ENCODE measurements at places on chromosomes 2 and 18.

DNA sequence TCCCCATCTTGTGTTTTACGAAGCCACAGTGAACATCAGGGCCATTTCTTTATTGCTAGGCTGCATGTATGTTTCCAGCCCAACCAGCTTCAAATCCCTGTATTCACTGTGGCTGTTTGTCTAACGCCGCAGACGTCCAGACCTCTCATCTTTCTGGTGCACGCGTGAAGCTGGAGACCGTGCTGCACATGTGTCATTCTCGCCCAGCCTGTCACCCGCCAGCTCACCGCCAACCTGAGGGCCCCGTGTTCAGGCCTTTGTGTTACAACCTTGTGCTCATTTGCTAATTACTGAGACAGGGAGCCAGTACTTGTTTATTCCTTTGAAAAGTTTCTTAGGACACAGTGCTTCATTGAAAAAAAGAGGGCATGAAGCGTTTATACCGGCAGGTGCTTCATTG is 21.4 kb downstream of the SALL3 start:
- DNase-seq: no peak

DNA sequence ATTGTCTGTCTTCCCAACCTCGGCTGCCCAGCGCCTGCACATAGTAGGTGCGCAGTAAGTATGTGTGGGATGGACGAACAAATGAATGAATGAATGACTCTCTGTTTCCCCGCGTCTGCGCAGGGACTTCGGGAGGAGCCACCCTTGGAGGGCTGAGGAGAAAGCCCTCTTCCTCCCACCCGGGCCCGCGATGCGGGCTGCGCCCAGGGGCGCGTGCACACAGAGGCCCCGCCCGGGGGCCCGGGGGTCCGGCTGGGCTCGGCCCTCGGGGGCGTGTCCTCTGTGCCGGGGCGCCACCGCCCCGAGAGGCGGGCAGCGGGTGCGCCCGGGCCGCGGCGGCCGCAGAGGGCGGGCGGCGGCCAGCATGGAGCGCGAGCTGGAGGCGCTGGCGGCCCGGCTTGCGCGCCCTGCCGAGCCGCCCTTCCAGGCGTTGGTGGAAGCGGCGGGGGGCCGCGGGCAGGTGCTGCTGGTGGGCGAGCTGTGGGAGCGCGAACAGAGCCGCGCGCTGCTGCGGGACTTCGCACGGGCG is at the start of gene C2orf72:
Gene C2orf72, plus strand, starts transcription at position 322 of the 529 bp plus-strand sequence. Its CDS starts 43 bp downstream, at position 365.
- no peak for DNase-seq

DNA sequence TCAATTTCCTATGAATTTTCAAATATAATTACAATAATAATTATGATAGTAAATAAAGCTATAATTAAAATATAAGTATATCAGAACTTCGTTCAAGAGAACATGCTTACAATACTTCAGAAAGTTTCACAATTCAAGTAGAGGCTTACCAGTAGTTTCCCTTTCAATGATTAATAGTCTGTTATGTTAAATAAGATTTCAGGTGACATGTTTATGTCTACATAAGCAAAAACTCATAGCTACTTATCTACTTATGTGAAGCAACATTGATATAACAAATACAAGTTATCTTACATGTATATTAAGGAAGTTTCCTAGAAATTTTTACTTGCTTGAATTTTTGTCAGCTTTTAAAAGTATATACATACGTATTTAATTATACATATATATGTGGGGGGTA is 4.5 kb upstream of the COL3A1 start:
- no peak for DNase-seq

DNA sequence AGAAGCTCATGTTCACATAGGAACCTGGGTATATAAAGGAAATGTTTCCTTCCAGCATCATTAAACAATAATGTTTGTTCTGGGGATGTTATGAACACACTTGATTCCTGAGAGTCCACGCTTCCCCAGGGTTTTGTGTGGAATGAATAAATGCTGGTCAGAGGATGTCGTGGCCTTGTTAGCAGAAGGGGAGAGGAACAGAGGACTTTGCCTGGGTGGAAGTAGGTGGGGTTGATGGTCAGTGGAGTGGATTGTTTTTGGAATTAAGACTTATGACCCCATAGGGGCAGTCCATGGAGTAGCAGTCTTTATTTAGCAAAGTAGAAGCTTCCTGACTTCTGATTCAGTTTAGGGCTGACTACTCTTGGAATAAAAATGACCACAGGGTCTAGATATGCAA is 139.6 kb downstream of the MYO1B start:
- DNase-seq: no peak

DNA sequence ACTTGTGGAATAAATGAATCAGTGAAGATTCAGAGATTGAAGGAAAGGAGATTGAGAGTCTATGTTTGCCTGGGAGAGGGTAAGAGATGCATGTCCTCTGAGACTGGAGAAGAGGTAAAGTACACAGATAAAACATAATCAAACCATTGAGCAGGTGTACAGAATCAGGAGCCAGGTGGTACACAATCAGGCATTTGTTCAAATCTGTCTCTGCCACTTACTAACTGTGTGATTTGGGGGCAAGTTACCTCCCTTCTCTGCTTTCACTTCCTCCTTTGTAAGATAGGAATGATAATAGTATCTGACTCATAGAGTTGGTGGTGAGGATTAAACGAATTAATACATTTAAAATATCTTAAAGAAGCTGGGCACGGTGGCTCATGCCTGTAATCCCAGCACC is 94.0 kb downstream of the CDK15 start:
- DNase-seq: peak; percentile 50

- peak; percentile 65 for DNase-seq
Measured at GRCh38 chr18:46324087-46324955, 220.1 kb downstream of the HAUS1 start.

DNA sequence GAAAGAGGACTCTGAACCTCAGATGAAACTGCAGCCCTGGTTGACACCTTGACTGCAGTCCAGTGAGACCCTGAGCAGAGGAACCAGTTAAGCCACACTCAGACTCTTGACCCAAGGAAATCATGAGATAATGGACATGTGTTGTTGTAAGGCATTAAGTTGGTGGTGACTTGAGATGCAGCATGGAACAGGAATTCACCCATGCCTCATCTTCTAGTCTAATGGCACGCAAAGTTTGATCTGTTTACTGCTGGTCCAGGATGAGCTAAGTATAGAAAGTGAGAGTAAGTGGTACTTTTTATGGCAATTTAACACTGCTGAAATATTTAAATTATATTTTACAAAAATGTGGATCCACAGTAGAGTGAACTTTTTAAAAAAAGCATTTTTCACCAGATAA is 51.3 kb upstream of the LTBP1 start:
- DNase-seq: no peak

GRCh38 chr2:102764083-102764482 is 2.3 kb downstream of the TMEM182 start:
- DNase-seq: no peak

DNA sequence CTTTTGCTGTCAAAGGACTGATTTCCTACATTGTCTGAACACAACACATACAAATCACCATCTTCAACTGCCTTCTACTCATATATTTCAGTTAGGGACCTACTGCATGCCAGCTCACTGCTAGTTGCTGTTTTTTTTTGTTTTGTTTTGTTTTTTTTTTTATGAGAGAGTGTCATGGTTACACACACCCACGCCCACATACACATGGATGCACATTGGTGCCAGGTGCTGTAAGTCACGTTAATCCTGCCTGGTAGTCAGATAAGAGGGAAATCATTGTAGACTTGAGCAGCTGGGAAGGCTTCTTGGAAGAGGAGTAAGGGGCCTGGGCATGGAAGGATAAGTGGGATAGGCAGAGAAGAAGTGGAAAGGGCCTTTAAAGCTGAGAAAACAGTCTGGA is 209.9 kb downstream of the TDRD15 start:
- DNase-seq: no peak

- peak; percentile 45 for DNase-seq
Measured at GRCh38 chr2:154720651-154721050, 22.2 kb downstream of the KCNJ3 start.

DNA sequence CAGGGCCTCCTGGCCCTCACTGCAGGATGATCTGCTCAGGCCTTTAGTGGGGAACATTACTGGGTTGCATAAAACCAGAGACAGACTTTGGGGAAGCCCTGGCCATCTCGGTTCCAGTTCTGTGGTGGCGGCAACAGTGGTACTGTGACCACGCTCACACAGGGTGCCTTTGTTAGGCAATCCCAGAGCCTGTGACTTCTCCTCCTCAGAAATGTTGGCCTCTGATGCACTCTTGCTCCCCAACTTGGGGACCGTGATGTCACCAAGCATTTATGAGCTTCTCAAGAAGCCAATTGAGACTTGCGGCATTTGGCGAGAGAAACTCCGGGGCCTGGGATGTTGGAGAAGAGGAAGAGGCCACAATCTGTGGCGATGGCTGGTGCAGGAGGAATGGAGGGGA is 80.9 kb upstream of the PKDCC start:
- DNase-seq: peak; percentile 58

GRCh38 chr2:126482582-126483464 is 173.1 kb upstream of the GYPC start:
- DNase-seq: no peak

GRCh38 chr2:239985356-239985755 is 39.8 kb downstream of the NDUFA10 start:
- DNase-seq: no peak

GRCh38 chr2:3246928-3247714 is 130.5 kb downstream of the EIPR1 start:
- DNase-seq: no peak

- DNase-seq: peak; percentile 84
Measured at GRCh38 chr2:55779459-55780421, 86.1 kb upstream of the PNPT1 start.

GRCh38 chr18:33616556-33616955 is 38.5 kb downstream of the ASXL3 start:
- peak; percentile 36 for DNase-seq

DNA sequence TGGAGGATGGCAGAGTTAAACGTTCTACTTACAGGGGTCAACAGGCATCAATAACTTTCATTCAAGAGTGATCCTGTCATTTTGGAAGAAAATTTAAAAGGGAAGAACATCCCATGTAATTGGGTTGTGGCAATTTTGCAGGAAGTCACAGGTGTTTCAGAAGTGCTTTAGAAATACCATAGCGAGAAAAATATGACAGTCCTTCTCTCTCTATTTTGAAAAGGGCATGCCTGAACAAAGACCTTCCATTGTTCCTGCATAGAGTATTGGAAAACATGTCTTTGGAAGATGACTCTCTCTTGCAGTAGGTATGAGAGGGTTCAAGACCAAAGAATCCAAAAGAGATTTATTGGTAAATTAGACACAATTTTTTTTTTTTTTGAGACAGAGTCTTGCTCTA is 81.8 kb upstream of the SERTAD2 start:
- no peak for DNase-seq

GRCh38 chr2:186690786-186691185 is 3.1 kb upstream of the FAM171B start:
- peak; percentile 29 for DNase-seq

DNA sequence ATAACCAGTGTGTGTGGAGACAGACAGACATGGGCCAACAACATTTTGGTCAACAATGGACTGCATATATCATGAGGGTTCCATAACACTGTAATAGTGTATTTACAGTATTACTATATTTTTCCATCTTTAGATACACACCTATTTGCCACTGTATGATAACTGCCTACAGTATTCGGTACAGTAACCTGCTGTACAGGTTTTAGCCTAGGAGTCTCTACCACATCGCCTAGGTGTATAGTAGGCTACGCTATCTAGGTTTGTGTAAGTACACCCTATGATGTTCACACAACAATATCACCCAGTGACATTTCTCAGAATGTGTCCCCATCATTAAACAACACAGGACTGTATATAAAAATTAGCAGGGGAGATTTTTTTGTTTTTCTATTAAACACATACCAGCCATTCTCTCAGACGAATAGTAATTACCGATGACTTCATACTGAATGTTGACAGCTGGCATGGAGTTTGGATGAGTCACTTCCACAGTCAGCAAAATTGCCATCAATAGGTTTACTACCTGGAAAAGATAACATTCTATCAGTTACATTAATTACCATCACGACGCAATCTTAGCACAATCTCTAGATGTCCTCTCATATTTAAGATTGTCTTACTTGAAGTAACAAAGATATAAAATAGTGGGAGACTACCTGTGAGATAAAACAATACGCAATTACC is 10.8 kb downstream of the LAPTM4A start:
- DNase-seq: peak; percentile 47

DNA sequence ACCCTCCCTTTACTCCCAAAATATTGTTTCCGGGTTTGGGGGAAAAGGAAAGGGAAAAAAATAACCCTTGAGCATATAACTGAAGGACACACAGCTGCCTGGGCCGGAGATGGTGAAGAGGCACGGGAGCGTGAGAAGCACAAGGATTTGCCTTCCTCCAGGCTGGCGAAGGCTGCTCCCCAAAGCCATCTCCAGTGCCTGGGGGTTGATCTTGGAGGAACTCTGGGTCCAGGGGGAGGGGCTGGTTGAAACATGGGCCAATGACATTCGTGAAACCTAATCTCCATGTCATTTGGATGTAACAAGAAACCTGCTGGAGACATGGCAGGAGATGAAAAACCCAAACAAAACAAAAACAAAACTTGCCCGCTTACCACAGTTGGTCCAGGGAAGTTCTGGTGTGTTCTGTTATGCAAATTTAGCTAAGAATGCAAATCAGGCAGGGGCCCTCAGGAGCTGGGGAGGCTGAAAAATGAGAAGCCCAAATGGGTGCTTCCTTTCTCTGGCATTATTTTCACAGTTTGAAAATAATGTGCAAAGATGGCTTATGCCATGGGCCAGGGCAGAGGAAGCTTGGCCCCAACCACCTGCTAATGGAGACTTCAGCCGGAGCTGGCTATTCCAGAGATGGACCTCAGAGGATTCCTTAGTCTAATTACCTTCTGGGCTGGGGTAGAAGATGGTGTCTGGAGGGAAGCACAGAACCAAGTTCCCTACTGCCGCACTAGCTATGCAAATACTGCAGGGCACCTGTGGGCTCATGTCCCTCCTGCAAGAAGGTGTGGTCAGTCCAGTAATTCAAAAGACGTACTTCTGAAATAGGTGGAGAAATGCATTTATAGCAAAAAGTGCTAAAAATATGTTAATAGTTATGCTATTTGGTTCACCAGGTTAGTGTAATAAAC is 180.9 kb downstream of the BCL2 start:
- DNase-seq: peak; percentile 22

- DNase-seq: no peak
Measured at GRCh38 chr2:181462033-181462432, 4.8 kb downstream of the ITGA4 start.

DNA sequence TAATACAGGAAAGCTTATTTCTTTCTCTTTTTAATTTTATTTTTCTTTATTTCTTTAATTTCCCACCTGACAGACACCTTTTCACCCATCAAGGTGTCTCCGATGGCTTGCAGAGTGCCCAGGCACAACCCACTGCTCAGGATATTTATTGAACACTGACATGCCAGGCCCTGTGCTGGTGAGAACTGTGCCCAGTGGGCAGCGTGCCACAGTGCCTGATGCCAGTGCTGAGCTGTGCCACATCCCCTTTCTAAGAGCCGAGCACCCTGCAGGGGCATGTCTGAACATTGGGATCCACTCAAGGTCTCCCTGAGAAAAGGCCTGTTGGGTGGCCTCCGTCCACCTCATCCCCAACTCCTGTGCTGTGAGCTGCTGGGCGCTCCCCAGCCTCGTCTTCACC is 158.6 kb upstream of the RAB6C start:
- DNase-seq: no peak
